ENCODE measurements at places on chromosomes 5 and 9. TPM values are rescaled to one million over a fixed set of nuclear protein-coding genes. Genes with fewer than 3 reads are reported as not detected.

- H3K4me1 ChIP-seq, result no peaks in the 10 kb centered on the region
- no peak for DNase-seq
- H3K36me3 ChIP-seq, result no peaks in the 10 kb centered on the region
- no peak overlapping the region for H3K4me3 ChIP-seq
These were observed 23.4 kb downstream of the CDK20 start for GRCh38 chr9:87950765-87951488.

DNA sequence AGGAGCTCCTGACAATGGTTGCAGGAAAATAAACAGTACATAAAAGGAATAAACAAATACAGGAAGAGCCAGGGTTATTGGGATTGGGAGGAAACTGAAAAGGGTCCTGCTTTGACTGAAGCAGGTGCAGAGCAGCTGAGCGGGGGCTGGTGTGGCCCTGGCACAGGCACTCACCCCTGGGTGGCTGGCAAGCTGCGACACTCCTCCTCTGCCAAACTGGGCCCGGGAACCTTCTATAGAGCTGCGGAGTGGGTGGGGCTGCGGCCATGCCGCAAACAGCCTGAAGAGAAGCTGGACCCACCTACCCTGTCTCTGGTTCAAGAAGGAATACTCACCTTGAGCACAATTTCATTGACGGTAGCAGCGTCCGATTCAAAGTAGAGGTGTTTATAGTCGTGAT is 182.5 kb downstream of the GAPVD1 start:
- H3K27ac ChIP-seq, result no peak overlapping the region
- H3K27me3 ChIP-seq, result no peaks in the 10 kb centered on the region
- no peak for DNase-seq
- no peaks in the 10 kb centered on the region for H3K4me1 ChIP-seq

- no peaks in the 10 kb centered on the region for H3K4me1 ChIP-seq
- no peak for DNase-seq
- H3K27ac ChIP-seq, result no peak overlapping the region
- no peaks in the 10 kb centered on the region for H3K36me3 ChIP-seq
- H3K4me3 ChIP-seq, result no peak overlapping the region
These were observed 58.3 kb upstream of the ANKRD33B start for GRCh38 chr5:10505517-10506095.

DNA sequence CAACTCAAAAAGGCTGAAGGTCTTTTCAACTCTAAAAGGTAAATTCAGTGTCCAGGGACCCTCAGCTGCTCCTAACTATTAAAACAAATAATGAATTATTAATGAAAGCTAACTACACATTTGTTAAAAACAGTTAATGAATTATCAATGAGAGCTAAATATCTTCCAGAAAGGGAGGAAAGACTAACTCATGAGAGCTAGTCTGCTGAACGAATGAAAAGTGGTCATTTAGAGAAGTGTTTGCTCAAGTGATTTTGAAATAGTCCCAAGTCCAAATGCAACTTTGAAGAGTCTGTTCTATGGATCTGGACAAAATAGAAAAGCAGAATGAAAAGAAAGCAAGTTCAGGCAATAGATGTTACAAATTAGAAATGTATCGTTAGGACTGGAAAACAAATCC is 133.9 kb upstream of the SPEF2 start:
- peak overlapping the region; percentile 26 for H3K27ac ChIP-seq
- DNase-seq, result no peak
- H3K36me3 ChIP-seq, result no peaks in the 10 kb centered on the region
- no peaks in the 10 kb centered on the region for H3K27me3 ChIP-seq
- H3K4me1 ChIP-seq, result peaks cover 17% of the 10 kb centered on the region

GRCh38 chr9:84996029-84996428 is 326.5 kb downstream of the NTRK2 start:
- no peak overlapping the region for H3K27ac ChIP-seq
- H3K27me3 ChIP-seq, result no peaks in the 10 kb centered on the region
- H3K4me3 ChIP-seq, result no peak overlapping the region

- H3K36me3 ChIP-seq, result no peaks in the 10 kb centered on the region
- H3K4me3 ChIP-seq, result no peak overlapping the region
- no peak overlapping the region for H3K27ac ChIP-seq
- no peaks in the 10 kb centered on the region for H3K4me1 ChIP-seq
- DNase-seq, result no peak
These were observed 8.4 kb upstream of the RGS7BP start for GRCh38 chr5:64497386-64497785.

The REEP5 gene
- 71.1 TPM for total RNA-seq

The ZDHHC11 gene
- 8.0 TPM for total RNA-seq

The GAS1 gene
- 7.7 TPM for total RNA-seq

All from pancreas (tissue), 10 donors.